ENCODE measurements at places on chromosomes 3 and 15.

GRCh38 chr15:49328941-49329340 is 94.1 kb upstream of the FGF7 start:
- DNase-seq = no peak

DNA sequence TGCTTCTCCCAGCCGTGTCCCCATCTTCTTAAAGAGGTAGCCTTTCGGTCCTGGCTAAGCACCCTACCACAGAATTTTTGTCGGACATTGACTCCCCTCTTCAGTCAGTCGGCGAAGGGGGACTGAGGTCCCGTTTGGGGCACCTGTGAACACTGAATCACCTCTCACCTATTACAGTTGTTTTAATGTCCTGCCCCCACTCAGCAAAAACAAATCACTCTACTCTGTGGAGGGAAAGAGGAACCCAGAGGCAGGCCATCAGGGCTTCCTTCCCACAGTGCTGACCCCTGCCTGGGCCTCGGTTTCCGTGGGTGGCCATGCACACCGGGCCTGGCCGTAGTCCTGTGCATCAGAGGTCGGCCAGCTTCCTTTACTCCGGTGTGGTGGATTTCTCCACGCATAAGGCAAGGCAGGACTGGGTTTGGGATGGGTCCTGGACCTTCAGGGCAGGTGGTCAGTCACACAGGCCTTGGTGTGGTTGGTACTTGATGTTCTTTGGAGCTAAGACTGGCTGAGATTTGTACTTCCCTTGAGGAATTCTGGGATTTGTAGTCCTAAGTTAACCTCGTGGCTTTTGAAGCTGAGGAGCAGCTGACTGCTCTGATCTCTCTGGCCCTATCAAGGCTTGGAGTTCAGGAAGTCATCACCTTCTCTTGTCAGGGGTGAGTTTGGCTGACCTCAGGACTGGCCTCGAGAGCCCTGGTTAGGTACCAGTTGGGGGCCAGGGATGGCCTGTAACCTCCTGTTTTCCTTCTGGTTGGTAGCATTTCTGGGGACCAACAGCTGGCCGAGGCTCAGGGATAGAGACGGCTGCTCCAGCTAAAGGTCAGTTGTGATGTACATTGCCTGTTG is 627 bp upstream of the FAM131A start:
- no peak for DNase-seq

DNA sequence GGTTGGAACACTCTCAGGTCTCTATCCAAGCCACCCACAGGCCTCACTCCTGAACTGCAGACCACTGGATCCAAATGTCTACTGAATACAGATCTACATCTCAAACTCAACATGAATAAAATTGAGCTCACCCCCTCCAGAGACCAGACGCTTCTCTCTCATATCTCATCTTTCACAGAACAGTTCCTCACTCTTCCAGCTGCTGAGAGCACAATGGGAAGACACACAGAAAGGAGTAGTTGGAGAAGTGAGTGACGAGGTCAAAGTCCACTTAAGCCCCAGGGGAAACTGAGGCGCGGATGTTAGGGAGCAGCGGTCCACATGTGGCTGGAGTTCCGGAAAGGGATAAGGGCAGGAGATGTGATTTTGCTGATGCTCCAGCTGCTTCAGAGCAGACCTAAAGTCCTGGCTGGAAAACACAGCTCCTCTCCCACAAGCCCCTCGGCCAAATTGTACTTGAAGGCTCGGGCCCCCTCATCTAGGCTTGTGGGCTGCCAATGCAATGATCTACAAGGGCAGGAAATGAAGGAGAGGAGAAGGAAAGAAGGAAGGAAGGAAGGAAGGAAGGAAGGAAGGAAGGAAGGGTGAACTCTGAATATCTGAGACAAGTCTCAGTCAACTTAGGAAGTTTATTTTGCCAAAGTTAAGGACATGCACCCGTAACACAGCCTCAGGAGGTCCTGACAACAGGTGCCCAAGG is 211.2 kb upstream of the TLE3 start:
- DNase-seq = no peak

DNA sequence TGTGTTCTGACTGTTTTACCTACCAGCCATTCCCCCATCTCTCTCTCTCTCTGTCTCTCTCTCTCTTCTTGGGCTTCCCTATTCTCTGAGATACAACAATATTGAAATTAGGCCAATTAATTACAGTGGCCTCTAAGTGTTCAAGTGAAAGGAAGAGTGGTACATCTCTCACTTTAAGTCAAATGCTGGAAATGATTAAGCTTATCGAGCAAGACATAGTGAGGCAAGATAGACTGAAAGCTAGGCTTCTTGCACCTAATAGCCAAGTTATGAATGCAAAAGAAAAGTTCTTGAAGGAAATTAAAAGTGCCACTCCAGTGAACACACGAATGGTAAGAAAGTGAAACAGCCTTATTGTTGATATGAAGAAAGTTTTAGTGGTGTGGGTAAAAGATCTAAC is 21.3 kb downstream of the SNRK start:
- DNase-seq = no peak

DNA sequence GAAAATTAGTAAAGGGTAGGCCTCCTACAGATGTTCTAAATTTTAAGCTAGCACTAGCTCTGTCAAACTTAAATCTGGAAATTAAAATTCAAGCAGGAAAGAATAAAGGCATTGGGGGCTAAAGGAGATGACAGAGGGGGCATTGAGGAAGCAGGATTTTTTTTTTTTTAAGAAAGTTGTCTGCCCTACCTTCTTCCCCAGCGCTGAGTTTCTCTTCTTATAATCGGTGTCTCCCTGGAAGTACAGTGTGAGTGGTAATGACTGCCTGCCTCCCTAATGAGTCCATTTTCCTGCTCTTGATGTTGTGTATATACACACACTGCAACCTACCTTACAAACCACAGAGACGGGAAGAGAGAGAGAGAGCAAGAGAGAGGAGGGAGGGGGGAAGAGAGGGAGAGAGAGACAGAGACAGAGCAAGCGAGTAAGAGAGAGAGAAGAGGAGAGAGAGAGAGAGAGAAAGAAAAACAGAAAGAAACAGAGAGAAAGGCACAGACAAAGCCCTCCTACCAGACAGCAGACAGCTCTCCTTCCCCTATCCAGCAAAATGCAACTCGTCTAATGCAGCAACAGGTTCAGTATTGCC is 47.0 kb downstream of the ZBTB20 start:
- no peak for DNase-seq

- DNase-seq = no peak
Observed at GRCh38 chr3:121627622-121628021, 33.1 kb downstream of the HCLS1 start.

- DNase-seq = no peak
Observed at GRCh38 chr3:66261355-66261754, 40.6 kb downstream of the SLC25A26 start.

GRCh38 chr15:99085413-99086326 is 19.2 kb upstream of the SYNM start:
- no peak for DNase-seq

GRCh38 chr15:77975332-77976094 is 102.0 kb downstream of the TBC1D2B start:
- DNase-seq = no peak

GRCh38 chr3:23035927-23036640 is 167.0 kb upstream of the UBE2E2 start:
- DNase-seq = no peak

DNA sequence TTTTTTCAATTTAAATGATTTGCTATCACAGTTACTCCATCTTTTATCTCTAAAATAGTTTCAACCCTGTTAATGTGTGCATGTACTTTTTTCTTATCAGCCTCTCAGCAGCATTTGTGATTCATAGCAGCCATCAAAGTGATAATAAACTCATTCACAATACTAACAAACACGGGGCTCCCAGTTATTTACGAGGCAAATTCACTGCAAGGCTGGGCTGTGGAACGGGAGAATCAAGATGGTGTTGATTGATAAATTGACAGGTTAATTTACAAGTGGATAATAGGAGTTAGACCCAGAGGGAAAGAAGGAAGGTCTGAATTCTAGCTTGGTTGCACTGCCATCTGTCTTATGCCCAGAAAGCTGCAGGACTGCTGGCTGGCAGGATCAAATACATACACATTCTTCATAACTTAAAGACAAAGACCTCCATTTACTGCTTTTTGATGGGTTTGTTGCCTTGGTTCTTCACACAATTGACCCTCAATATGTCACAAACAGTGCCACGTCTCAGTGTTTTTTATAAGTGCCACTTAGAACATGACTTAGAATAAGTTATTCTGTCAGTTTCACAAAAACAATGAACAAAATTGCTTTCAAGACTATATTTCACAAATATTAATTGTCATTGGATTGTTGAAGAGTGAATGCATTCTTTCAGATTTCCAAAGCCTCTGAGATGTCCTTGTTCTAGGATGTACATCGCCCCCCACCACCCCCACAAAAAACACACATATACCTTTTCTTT is 562.8 kb downstream of the NR2F2 start:
- no peak for DNase-seq

- no peak for DNase-seq
Observed at GRCh38 chr3:176964661-176965060, 232.6 kb downstream of the TBL1XR1 start.

DNA sequence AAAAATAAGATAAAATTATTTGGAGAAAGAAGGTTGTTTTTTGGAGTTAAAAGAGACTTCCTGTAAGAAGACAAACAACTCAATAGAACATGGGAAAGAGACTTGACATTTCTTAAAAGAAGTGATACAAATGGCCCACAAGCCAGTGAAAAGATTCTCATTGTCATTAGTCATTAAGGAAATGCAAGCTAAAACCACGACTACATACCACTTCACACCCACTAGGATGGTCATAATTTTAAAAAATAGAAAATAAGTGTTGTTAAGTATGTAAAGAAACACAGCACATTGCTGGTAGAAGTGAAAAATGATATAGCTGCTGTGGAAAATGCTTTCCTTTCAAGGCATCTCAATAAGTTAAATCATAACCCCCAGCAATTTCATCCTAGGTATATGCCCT is 44.4 kb upstream of the GK5 start:
- no peak for DNase-seq

DNA sequence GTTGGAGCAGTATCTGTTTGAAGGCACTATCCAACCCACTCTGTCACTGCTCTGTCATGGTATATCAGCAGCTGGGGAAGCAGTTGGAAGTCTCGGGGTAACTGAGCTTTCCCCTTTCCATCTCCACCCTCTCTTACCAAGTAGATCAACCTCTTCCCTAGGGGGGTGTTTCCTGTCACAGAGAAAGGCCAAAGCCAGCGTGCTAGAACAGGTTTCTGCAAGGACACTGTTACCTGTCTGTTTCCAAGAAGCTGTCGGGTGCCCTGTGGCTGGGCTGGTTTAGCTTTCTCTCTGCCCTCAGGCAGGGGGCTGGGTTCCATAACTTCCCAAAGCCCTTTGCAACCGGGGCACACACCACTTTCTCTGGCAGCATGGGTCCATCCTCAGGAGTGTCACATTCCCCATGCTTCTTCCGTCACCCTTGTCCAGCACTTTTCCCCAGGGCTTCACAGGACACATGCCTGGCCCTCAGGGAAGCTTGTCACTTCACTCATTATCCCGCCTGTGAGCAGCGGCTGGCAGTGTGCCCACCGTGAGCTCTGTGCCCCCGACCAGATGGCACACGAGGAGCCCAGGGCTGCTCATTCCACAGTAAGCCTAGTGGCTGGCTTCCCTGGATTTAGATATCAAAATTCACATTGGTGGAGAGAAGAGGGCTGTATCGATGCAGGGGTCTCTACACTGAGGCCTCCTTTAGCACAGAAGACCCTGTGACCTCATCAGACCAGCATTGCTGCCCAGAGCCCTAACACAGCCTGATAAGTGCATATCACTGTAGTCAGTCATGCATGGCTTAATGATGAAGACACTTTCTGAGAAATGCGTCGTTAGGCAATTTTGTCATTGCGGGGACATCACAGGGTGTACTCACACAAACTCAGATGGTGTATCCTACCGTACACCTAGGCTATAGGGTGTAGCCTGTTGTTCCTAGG is 205.8 kb downstream of the SLCO3A1 start:
- no peak for DNase-seq

DNA sequence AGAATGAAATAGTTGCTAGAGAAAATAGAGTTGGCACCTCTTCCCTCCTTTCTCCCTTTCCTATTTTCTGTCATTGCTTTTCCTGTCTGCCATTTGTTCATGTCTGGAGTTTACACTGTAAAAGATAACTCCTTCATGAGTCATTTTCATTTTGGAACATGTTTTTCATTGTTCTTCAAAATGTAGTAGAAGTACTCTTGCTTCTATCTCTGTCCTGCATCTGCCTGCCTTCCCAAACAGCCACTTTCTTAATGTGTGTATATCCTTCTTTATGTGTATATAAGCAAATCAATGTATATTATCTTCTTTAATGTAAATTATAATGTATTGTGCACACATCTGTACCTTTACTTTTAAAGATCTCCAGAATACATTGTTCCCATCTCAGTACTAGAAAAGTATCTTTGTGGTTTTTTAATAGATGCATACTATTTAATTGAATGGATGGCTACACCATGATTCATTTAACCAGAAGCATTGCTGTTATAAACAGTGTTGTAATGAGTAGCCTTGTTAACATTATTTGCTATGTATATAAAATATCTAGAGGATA is 41.1 kb downstream of the TSC22D2 start:
- DNase-seq = no peak

GRCh38 chr15:31278061-31278445 is 48.6 kb upstream of the KLF13 start:
- DNase-seq = no peak

GRCh38 chr15:31365032-31365654 is 38.5 kb downstream of the KLF13 start:
- DNase-seq = no peak

DNA sequence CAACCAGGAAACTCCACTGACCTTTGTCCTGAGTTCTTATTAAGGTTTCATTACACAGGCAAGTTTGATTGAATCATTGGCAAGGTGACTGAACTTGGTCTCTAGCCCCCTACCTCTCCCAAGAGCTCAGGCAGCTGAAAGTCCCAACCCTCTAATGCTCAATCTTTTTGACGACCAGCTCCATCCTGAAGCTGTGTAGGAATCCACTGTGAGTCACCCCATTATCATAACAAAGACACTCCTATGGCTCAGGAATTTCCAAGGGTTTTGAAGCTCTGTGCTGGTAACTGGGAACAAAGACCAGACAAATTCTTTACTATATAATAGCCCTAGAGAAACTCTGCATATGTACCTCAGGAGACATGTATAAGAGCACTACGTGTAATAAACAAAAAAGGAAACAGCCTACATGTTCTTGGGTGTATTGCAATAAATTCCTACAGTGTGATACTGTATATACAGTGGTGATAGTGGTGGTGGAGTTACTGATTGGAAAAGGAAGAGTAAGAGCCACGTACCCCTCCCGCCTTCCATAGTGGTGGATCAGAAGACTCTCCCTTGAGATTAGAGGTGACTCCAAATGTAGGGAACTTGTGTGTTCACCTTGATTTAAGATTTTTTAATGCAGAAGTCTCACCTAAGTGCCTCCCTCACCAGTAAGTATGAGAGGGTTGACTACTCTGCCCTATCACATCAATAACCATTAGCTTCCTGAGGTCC is 116.6 kb downstream of the ST8SIA2 start:
- no peak for DNase-seq

- DNase-seq = no peak
Observed at GRCh38 chr15:37109872-37110572, 9.7 kb upstream of the MEIS2 start.

- DNase-seq = no peak
Observed at GRCh38 chr3:159928666-159929065, 60.0 kb upstream of the IL12A start.

Measured in activated CD8-positive, alpha-beta memory T cell treated with anti-CD3 and anti-CD28 coated beads for 4 hours (primary cell).